ENCODE measurements at places on chromosomes 3 and 15.

DNA sequence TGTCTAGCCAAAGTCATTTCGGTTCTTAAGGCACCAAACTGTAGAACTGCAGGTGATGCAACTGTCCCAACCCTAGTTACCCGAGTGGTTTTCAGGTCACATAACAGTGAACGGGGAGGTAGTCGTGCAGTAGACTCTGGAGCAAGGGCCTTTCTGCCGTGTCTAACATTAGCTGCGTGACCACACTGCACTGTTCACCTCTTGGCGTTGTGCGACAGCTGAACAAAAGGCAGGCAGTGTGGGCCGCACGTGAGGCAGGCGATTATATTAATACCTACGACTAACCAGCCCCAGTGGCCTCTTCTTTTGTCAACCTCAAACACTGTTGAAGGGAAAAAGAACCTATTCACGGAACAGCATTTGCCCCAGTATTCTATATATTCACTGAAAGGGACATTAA, 2.8 kb downstream of the LRRN1 start:
- no peak for DNase-seq

DNA sequence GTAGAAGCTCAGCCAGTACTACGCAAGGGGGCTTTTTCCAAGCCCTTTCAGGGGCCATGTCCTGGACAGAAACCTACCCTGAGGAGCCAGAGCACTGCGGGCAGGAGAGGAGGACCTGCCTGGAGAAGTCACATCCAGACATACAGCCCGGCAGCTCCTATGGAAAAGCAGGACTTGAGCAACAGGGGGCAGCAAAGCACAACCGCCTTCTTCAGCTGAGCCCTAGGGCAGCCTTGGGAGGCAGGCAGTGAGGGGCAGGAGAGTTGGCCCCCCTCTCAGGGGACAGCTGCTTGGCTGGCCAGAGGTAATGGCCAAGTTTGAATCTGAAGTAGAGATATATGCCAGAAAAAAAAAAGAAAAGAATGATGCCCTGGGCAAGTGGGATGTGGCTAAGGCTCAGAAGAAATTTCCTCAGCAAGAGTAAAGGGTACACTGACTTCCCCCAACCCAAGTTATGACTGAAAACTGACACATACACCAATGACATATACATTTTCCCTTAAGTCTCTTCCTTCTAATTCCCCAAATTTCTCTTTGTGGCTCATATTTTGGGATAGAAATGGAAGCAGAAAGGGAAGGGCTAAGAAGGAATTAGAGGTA, 56.9 kb downstream of the CYP19A1 start:
- DNase-seq, result no peak

DNA sequence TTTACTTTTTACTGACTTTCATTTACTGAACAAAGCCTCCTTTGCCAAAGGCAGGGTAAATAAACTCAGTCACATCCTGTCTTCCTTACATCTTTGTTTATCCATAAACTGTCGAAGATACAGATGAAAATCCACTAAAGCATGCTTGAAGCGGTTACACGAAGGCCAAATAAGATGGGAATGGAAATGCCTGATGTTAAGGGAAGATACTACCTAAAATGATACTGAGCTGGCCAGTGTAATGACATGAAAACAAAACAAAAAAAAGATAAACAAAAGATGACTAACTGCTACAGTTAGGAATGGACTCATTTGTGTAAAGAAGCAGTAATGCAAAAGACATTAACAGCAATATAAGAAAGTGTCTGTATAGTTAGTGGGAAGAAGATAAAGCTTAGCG, 114.7 kb upstream of the ADAMTS9 start:
- no peak for DNase-seq

DNA sequence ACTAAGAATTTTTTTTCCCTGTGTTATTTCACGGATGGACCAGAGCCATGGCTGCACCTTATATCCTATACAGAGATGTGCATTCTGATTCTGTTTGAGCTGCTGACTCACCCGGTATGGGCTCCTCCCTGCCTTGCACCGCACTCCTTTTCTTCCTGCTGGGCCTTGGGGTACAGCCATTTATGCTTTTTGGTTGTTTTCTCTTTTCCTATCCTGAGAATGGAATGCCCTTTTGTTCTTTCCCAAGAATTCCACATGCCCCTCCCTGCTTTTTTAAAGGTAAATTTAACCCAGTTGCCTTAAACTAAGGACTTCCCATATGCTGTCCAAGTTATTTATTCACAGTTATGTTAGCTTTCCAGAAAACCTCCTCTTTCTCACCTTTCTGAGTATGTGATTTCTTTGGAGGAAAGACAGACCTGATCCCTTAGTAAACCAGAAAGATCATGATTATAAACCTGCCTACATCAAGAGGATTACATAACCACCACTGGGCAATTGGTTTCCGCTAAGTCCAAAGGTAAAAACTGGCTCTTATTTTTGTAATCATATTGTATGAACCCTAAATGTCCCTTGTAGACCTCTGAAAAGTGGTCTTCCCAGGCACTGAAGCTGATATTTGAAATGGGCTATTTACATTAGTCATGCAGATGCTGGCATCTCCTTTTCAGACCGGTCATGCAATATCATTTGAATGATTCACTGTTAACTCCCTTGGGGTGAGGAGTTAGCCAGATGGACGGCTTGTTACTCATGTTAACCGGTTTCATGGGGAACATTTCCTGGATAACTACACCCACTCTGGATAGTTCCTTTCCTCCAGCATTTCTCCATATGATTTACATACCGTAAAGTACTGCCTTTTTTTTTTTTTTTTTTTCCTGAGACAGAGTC, 45.5 kb downstream of the TMOD3 start:
- no peak for DNase-seq

- DNase-seq, result no peak
Measured at GRCh38 chr3:65330072-65330471, 642.3 kb upstream of the ADAMTS9 start.

GRCh38 chr3:89223188-89223587, 115.8 kb downstream of the EPHA3 start:
- DNase-seq, result no peak

DNA sequence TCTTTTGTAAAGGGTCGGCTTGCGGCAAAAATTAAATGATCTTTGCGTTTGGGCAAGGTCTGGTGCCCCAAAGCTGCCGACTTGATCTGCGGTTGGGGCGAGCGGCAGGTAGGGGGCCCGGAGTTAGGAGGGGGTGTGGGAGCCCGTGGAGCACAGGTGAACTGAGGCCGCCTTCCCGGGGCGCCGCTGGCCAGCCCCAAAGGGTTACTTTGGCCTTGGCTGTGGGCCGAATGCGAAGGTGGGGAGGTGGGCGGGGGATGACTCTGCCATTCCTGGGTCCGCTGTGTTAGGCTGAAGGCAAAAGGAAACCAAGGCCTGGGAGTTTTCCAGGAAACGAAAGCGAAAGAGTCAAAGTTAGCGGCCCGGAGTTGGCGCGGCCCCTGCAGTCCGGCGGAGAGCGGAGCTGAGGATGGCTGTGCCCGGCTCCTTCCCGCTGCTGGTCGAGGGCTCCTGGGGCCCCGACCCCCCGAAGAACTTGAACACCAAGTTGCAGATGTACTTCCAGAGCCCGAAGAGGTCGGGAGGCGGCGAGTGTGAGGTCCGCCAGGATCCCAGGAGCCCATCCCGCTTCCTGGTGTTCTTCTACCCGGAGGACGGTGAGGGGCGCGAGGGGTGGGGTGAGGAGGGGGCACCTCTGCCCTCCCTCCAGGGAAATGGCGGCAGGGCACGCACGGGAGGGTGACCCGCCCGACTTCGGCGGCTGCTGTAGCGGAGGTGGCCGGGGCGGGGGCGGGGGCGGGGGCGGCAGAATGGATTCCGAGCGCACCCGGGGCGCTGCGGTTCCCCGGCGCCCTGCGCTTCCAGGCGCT, at the start of gene PARP14:
Gene PARP14 (plus strand): TSS at position 365 of the 809 bp plus-strand sequence. CDS start 45 bp downstream, at position 410.
- peak; percentile 57 for DNase-seq

DNA sequence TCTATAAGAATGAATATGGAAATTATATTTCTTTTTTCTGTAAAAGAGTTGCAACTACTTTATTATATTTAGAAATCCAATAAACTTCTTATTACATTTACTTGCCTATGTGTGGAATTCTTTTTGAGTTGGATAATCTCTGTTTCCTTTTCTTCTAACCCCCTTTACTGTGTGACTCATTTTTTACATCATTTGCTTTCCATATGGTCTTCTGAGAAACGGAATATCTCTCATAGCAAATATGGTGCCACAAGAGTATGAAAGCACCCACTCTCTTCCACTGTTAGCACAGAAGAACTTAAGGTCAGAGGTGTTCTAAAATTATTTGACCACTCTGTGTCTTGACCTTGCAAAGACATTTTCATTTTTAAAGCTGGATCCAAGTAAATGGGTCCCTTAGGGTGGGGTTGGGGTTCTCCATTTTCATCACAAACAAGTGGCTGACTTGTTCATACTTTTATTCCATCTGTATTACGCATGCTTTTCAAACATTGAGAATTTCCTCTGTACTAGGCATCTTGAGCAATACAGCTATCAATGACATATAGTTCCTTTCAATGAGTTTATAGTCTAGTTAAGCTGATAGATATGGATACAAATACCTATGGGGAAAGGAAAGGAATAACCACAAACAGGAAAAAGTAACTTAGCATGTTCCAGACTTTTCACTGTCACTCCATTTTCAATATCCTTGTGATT, 281.1 kb upstream of the TPRG1 start:
- no peak for DNase-seq

GRCh38 chr3:96966181-96966929, 152.0 kb downstream of the EPHA6 start:
- DNase-seq, result no peak

DNA sequence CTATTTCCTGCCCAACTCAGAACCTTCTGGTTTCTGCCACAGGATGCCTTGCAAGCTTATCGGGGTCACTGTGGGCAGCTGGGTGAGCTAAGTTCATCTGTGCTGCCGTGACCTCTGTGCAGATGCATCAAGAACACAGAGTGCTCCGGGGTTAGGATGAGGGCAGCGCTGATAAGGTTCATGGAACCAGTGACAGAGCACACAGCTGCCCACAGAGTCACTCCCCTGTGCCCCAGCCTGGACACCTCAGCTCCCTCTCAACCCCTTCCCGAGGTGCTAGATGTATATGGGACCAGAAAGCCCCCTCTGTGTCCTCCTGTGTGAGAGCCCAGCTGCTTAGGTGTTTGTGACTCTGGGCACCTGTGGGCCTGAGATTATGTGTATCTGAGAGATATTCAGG, 15.8 kb upstream of the ALAS1 start:
- DNase-seq, result no peak

DNA sequence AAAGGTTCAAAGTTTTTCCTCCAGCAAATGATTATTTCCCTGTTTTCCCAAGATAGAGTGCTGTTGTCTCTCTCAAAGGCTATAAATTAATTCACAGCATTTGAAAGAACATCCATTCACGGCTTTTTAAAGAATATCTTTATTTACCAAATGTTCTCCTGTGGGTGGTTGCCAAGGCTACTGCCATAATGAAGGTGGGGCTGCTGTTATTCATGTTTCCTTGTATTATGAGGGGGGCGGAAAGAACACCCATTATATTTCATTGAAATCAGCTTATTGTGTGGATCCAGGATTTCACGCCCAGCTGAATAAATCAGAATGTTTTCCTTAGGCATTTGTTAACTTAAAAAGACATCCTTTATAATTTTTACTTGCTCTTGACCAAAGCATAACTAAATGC, 10.1 kb downstream of the SRP14 start:
- DNase-seq, result no peak

DNA sequence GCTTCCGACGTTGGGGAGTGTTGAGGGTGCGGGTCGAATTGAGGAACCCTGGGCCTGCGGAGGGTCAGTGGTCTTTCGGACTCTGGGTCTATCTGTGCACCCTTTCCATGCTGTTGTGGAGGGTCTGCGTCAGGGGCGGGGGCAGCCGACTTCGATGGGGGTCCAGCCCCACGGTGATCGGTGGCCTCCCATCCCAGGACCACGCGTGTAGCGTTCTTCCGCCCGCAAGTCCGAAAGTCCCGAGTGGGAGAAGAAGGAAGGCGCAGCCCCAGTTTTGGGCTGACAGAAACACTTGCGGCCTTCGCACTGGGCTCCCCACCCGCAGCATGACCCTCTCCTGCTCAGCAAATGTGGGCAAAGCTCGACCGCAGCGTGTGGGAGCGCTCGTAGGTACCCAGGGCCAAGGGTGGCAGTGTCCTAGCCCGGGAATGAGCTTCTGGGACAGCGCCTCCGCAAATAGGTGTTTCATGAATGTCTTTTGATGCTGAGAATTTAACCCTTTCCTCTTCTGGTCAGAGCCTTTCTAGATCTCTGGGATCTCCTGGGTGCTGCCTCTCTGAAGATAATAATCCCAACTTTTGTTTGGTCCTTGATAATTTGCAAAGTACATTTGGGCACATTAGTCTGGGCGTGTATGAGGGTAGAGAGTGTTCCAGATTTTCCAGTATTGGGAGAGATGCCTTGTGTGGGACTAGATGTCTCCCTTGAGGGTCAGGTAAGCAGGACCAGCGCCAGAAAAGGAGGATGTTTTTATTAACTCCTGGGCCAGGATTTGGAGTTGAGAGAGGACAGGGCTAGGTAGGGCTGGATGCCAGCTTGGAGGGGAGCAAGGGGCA, 2.3 kb upstream of the DLL4 start:
- no peak for DNase-seq

DNA sequence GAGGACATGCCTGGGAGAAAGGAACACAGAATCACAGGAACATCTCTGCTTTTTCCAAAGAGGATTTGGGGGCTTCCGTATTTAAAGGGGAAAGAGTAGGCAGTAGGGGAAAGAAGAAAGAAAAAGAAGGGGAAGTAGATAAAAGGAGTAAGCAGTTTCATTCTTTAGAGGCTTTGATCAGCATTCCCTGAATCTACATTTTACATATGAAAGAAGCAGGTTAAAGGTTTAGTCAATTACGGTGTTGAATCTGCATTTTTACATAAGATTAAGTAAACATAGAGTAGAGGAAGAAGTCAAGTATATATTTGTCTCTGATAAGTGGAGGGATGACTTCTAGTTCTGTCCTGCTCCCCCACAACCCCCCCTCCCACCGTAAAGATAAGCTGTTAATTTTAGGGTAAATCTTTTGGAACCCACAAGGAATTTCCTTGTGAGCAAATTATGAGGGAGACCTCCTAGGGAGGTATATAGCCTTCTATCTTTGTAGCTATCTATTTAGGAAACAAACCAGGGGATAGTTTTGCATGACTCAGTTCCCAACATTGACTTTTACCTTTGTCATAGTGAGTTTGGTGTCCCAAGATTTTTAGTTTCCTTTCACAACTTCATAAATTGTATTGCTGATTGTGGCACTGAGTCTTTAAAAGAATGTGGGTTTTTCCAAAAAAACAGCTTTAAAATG, 8.7 kb upstream of the P2RY12 start:
- no peak for DNase-seq

DNA sequence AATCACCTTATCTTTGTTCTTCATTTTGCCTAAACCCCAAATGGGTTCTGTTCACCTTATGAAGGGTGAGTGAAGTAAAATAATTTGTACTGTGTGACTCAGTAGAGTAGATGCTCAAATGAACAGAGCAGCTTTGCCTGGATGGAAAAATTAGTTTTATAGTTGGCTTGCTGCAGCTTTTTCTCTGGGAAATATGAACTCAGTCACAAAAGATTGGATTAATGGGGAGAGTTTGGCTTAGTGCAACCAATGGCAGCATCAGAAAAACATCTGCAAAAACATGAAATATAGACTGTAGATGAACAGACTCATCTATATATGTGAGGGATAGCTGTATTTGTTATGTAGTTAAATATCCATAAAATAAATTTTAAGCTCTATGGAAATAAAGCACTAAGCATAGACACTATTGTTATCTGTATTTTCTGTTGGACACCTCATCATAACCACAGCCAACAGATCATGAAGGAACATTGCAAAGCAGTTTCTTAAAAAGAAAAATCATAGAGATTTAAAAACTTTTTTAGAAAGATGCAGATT, 181.3 kb downstream of the ECT2 start:
- DNase-seq, result no peak
